ENCODE measurements at places on chromosomes 2 and 18.
A peak's percentile ranks its signal among the peaks of the same experiment; 100 is the strongest.

DNA sequence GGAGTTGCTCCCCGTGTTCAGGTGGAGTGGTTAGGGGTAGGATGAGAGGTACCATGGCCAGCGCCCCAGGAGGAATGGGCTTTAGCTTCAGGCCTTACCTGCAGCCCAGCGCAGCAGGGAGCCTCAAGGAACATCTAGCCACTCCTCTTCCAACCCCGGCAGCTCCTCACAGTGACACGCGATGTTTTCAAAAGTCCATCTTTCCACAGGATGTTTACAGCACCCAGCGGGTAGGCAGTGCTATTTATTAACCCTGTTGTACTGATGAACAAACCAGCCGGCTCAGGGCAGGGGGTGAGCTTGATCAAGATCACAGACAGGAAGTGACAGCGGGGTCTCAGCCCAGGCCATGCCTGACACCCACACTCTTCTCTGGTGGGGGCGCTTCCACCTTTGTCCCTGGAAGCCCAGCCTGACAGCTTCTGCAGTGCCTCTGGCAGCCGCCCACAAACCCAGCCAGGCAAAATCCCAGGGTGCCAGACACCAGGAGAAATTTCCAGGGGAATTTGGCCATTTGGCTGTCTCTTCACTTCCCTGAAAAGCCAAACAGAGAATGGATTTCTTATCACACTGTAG, 18.4 kb upstream of the PRLH start:
- no peak for DNase-seq

GRCh38 chr2:126863336-126864015, 35.2 kb upstream of the TEX51 start:
- peak; percentile 9 for DNase-seq

GRCh38 chr2:232038881-232039485, 77.5 kb downstream of the DIS3L2 start:
- DNase-seq, result no peak

- no peak for DNase-seq
These were observed 481.0 kb upstream of the CDH2 start for GRCh38 chr18:28657961-28658360.

- no peak for DNase-seq
These were observed 120.4 kb downstream of the CHST9 start for GRCh38 chr18:27064673-27065072.

DNA sequence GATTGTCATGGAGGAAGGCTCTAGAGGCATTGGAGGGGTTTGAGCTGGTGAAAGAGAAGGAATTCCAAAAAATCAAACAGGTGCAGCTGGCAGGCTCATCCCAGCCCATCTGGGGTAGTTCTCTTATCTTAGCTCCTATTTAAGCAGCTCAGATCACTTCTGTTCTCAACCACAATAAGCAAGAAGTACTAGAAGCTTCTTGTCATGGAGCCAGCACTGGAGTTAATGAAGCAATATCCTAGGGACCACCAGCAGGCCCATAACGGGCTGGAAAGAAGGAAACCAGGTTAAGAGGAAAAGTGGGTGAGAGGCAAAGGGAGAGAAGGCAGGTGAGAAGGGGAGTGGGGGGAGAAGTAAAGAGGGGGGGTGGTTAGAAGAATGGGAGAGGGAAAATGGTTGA, 100.7 kb upstream of the ZFP36L2 start:
- no peak for DNase-seq

DNA sequence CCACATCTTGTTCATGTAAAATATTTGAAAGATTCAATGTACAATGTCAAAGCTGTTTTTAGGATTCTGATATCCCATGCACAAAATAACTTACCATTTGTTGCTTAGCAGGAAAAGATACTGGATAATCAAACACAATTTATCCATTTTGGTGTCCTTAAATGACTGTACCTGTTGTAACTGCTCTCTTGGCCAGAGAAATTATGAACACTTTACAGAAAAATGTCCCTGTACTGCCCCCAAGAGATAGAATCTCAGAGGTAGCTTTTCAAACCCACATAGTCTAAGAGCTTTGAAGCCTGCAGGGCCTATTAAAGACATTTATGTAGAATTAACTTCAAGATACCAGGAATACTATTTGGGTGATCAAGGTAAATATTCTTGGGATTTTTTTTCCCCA, 12.2 kb upstream of the ME2 start:
- DNase-seq, result no peak

GRCh38 chr2:172826522-172826921, 90.9 kb downstream of the RAPGEF4 start:
- DNase-seq, result no peak

DNA sequence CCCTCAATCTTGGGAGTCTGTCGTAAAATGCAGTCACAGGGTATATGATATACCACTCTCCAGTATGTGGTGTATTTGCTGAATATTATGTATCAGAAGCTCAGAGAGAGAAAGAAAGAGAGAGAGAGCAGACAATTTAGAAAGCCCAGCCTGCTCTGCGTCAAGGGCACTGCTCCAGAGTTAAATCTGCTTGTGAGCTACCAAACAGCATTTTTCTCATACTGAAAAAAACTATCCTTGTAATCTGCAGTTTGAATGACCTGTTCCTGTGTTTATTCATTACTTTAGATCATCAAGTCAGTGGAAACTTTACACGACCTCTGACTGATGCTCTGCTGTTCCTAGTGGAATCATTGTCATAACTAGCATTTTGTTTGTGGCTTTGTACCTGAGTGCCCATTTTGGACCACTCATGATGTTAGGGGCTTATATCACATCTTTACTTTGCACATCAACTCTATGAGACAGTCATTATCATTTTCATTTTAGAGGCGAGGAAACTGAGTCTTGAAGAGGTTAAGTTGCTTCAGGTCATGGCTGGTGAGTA, 89.2 kb upstream of the PELI1 start:
- no peak for DNase-seq

- DNase-seq, result no peak
These were observed 279.5 kb upstream of the SPRED2 start for GRCh38 chr2:65711863-65712262.

Data from activated CD8-positive, alpha-beta memory T cell treated with anti-CD3 and anti-CD28 coated beads for 24 hours (primary cell).